Transverse colon (tissue), 4 donors: ENCODE measurements at places on chromosomes 3 and 15. TPM values are rescaled to one million over a fixed set of nuclear protein-coding genes. Genes with fewer than 3 reads are reported as not detected.

CHRFAM7A gene
- total RNA-seq = not detected

PAQR5 gene
- total RNA-seq = 21.1 TPM

HOMER2 gene
- 9.5 TPM for total RNA-seq

SLC22A14 gene
- total RNA-seq = not detected

- peaks cover 10% of the 10 kb centered on the region for H3K4me1 ChIP-seq
- H3K4me3 ChIP-seq = no peak overlapping the region
- no peaks in the 10 kb centered on the region for H3K36me3 ChIP-seq
- no peak for DNase-seq
- no peak overlapping the region for H3K27ac ChIP-seq
Measured at GRCh38 chr15:90816401-90817116, 51.8 kb upstream of the FURIN start.

DNA sequence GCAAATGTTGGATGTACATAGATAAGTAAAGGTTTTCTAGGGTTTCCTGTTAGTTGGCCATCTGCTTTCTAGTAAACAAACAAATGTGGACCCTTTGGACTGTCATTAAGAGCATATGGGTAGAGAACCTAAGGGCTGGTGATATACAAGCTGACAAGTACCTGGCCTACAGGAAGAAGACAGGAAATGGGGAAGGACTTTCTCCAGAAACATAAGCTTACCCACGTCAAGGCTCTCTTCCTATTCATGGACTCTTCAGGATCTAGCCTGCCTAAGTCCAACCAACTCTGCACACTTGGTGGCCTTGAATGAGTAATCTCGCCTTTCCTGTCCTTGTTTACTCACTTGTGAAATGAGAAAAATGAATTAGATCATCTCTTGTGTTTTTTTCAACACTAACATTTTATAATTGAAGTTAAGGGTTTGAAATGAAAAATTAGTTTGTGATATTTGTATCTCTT lies 22.2 kb upstream of the GOLIM4 start:
- no peaks in the 10 kb centered on the region for H3K36me3 ChIP-seq
- no peak overlapping the region for H3K4me3 ChIP-seq
- H3K27ac ChIP-seq = peak overlapping the region; percentile 63
- DNase-seq = no peak
- H3K4me1 ChIP-seq = peaks cover 7% of the 10 kb centered on the region

DNA sequence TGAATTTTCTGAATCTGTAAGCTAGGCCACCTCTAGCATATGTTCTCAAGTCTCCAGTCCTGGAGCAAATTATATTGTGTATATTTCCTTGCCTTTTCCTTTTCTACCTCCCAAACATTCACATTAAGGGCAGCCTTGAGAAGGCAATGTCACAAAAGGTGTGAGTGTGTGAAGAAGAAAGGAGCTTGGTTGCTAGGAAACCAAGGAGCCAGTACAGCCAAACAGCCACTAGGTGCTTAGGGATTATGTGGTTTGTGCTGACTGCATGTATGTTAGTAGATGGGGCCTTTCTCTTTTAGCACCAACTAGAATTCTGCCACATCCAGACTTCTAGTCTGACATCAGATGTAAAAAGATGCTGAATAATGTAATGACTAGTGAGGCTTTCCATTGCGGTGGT lies 118.8 kb upstream of the DAZL start:
- no peaks in the 10 kb centered on the region for H3K4me1 ChIP-seq
- H3K27me3 ChIP-seq = no peaks in the 10 kb centered on the region
- H3K36me3 ChIP-seq = no peaks in the 10 kb centered on the region
- H3K4me3 ChIP-seq = no peak overlapping the region
- DNase-seq = no peak
- H3K27ac ChIP-seq = no peak overlapping the region

DNA sequence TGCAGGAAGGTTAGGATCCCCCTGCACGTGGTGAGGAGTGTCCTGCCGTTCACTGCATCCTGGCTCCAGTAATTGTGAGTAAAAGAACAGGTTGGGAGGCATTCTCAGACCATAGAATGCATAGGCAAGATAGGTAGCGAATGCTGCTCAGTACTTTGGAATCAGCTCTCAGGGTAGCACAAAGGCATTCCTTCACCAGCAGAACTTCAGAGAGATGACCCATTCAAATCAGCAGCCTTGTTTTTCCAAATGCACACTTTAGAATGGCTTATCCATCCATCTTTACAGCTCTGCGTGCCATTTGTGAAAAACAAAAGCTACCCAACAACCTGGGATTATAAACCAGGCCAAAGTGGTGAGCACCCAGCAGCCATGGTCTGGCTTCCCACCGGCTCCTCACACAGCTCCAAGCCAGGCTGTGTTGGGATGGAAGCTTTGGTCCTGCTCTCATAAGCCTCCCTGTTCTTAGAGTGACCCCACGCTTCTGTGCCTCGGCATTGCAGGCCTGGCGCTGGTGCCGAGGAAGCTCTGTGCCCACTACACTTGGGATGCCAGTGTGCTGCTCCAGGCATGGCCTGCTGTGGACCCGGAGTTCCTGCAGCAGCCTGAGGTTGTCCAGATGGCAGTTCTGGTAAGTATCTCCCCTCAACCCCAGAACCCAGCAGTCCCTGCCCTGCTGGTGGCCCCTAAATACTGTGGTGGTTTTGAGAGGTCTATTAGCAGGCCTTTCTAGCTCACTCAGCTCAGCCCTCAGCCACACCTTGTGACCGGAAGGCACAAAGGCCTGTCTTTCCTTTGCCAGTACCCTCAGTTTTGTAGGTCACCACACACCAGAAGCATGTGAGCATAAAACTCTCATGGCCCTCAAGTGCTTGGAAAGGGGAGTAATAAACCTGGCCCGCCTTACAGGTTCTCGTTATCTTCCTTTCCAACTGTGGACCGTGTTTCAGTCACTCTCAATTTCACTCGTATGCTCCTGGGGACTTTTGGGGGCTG lies 52.9 kb upstream of the LIMD1 start:
- no peaks in the 10 kb centered on the region for H3K27me3 ChIP-seq
- H3K4me1 ChIP-seq = peaks cover under 1% of the 10 kb centered on the region
- no peak overlapping the region for H3K27ac ChIP-seq
- H3K36me3 ChIP-seq = no peaks in the 10 kb centered on the region

GRCh38 chr15:61389334-61390028 lies 160.4 kb upstream of the RORA start:
- no peaks in the 10 kb centered on the region for H3K27me3 ChIP-seq
- no peak overlapping the region for H3K27ac ChIP-seq
- no peaks in the 10 kb centered on the region for H3K36me3 ChIP-seq
- DNase-seq = no peak
- peaks cover 2% of the 10 kb centered on the region for H3K4me1 ChIP-seq

NMNAT3 gene
- 3.2 TPM for total RNA-seq
